Epithelial cell of esophagus (primary cell): ENCODE measurements at places on chromosomes 16 and 17.
A peak's percentile ranks its signal among the peaks of the same experiment; 100 is the strongest.

DNA sequence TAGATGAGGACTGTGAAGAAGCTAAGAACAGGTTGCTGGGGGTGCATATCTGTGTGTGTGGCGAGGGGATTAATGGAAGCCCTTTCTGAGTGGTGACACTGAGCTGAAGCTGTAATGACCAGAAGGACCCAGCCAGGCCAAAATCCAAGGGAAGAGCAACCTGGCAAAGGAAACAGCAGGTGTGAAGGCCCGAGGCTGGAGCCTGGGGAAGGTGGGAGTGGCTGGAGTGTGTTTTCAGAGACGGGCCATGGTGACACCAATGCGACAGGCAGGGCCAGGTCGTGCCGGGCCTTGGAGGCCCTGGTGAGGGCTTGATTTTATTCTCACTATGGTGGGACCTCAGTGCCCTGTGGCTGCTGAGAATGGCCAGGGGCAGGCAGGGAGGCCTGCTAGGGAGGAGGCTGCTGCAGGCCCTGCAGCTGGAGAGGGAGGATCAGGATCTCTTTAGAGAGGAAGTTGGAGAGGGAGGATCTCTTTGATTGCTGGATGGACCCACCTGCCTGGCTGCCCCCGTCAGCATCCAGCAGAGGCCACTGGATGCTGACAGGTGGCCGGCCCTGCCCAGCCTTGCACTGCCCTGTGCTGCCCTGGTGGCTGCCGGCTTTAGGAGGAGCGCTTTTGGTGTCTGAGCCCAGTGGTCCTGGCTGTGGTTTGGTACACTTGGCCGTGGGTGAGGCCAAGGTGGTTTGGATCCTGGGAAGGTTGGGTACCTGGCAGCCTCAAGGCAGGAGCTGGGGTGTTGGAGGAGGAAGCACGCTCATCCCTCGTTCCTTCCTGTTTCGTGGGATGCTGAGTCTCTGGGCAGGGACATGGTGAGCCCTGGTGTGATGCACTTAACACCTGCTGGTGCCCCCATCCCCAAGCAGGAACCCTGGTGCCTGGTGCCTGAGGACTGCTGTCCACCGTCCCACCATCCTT lies 188.3 kb downstream of the SEC14L1 start:
- no peak for DNase-seq

DNA sequence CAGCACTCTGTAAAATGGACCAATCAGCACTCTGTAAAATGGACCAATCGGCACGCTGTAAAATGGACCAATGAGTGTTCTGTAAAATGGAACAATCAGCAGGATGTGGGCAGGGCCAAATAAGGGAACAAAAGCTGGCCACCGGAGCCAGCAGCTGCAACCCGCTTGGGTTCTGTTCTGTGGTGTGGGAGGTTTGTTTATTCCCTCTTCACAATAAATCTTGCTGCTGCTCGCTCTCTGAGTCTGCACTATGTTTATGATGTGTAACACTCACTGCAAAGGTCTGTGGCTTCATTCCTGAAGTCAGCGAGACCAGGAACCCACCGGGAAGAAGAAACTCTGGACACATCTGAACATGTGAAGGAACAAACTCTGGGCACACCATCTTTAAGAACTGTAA lies 20.5 kb downstream of the TMEM100 start:
- DNase-seq, result no peak

DNA sequence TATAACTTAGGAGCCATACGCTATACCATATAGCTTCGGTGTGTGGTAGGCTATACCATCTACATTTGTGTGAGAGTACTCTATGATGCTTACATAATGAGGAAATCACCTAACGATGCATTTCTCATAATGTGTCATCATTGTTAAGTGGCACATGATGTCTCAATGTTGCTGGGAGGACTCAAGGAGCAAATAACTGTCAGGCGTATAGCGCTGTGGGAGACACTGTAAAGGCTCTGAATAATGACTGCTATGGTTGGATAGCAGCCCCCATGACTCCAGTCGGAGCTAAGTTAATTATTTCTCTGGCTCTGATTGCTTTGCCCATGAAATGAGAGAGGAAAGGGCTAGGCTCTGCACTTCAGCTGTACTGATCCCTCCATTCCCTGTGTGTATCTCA lies 197.2 kb downstream of the RGS9 start:
- peak; percentile 31 for DNase-seq

DNA sequence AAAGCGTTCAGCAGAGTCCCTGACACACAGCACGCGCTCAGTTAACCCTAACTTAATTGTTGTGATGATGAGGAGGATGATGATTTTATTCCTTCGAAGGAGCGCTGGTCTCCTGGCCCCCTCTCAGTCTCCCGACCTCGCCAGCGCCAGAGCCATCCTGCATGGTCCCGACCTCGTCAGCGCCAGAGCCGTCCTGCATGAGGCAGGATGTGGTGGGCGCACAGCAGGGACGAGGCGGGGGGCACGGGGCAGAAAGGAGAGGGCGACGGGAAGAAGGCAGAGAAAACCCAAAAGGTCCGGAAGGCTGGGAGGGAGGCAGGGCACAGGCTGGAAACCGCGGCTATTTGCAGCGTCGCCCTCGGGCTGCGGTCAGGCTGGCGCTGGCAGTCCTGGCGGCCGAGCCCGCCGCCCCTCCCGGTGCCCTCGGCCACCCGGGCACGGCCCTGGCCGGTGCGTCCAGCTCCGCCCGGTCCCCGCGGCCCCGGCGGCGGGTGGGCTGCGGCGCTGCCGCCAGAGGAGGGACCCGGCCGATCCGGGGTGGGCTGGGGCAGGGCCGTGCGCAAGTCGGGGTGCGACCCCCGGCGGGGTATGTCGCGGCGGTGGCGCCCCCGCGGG lies 3.0 kb upstream of the TAC4 start:
- DNase-seq, result no peak

DNA sequence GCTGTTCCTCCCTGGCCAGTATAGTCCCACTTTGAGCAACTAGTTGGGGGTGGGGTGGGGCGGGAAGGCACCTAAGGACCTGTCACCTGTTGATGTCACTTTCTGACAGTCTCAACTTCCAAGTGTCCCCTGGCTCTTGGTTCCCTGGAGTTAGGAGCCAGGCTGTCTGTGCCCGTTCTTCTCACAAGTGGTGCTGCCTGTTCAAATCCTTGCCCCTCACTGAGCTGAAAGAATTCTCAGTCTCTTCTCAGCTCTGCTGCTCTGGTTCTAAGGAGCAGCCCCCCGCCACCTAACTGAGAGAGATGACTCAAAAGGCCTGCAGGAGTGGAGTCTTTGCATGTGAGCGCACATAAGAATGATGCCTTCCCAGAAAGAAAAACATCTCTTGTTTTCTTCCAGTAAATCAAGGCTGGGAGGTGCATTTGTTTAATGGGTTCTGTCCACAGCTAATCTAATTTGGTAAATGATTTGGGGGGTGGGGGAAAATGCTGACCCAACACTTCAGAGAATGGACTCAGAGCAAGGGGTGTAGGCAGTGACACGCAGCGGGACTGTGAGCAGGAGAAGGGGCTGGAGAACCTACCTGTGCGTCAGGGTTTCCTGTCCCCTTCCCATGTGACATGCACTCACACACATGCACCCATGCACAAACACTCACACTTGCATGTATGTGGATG lies 78.2 kb upstream of the NLRP1 start:
- no peak for DNase-seq

GRCh38 chr17:75087558-75088453 lies at the start of gene SLC16A5:
Gene SLC16A5, plus strand, starts transcription at chr17:75087954. Its CDS starts 5,683 bp downstream, at chr17:75093637.
- DNase-seq, result peak; percentile 68

GRCh38 chr17:63258785-63259184 lies 187.3 kb downstream of the CYB561 start:
- DNase-seq, result no peak

DNA sequence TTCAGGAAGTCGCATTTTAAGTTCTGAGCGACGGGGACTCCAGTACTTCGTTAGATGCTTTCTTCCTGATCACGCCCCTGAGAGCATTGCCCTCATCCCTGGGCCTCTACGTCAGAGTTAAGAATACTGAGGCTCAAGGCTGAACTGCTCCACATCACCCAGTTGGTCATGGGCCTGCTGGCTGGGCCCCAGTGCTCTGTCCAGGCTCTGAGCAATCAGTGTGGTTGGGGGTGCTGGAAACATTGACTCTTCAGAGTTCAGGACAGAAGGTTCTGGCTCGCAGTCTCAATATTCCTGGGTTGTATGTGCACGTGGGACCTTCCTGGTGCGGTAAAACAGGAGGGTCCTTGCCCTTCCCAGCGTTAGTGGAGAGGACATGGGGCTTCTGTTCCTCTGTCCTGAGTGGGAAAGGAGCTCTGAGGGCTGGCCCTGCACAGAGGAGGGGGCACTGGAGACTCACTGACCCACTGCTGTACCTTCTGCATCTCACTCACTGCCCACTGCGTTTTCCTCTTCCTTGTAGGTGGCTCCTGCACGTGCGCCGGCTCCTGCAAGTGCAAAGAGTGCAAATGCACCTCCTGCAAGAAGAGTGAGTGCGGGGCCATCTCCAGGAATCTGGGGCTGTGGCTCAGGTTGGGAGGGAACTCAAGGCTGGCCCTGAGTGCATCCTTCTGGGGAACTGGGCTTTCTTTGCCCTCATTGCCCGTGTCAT lies 518 bp downstream of the MT1E start:
- DNase-seq, result peak; percentile 31

- DNase-seq, result no peak
These were observed 222.5 kb downstream of the C16orf78 start for GRCh38 chr16:49596068-49596467.
